ENCODE measurements at places on chromosomes 5 and 9. TPM values are rescaled to one million over a fixed set of nuclear protein-coding genes. Genes with fewer than 3 reads are reported as not detected.

Gene C9orf43
- 0.42 TPM for polyA plus RNA-seq

Gene DMRT3
- not detected for polyA plus RNA-seq

Gene MEIKIN
- polyA plus RNA-seq: not detected

Gene HAVCR2
- polyA plus RNA-seq: 1.8 TPM

Gene NR6A1
- 6.0 TPM for polyA plus RNA-seq

Gene CDKN2A
- polyA plus RNA-seq: 0.30 TPM

Gene OMD
- 0.10 TPM for polyA plus RNA-seq

Gene ORM2
- not detected for polyA plus RNA-seq

Gene MCC
- polyA plus RNA-seq: 2.5 TPM

DNA sequence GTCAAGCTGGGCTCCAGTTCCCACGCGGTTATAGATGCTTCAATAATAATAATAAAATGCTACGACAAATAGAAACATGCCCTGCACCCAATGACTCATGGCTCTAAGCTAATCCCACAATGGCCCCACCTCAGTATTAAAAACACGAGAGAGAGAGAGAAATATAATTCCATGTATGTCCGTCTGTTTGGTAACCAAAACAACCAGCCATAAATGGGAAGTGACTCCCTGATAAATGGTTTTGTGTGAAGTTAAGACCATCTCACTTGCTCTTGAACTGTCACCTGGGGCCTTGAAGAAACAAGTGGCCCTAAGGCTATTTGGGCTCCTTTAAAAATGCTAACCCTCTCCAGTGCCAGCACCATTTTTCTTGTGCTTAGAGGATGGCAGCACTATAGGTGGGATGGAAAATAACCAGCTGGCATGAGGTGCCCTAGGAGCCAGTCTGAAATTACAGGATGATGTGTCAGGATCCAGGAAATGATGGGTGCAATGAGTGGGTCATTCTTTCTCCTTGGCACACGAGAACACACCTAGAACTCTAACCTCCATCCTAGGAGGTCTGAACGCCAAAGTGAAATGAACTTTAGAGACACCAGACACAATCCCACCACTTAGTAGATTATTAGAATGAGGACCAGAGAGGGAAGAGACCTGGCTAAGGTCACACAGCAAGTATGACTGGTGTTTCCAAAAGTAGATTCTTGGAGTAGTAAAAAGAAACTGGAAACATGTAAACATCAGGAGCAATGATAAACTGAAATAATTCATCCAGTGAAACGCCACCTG lies 35.7 kb upstream of the ADRB2 start:
- no peaks in the 10 kb centered on the region for H3K36me3 ChIP-seq
- H3K27me3 ChIP-seq: no peaks in the 10 kb centered on the region
- no peak overlapping the region for H3K4me3 ChIP-seq

- peaks cover 2% of the 10 kb centered on the region for H3K36me3 ChIP-seq
- no peak overlapping the region for H3K27ac ChIP-seq
- H3K4me1 ChIP-seq: peaks cover 3% of the 10 kb centered on the region
Observed at GRCh38 chr5:75711151-75711550, 6.1 kb downstream of the POC5 start.

- no peak overlapping the region for H3K4me3 ChIP-seq
- no peak overlapping the region for H3K27ac ChIP-seq
- no peaks in the 10 kb centered on the region for H3K4me1 ChIP-seq
- H3K27me3 ChIP-seq: no peaks in the 10 kb centered on the region
- no peak for DNase-seq
Observed at GRCh38 chr9:134723037-134723436, 81.4 kb downstream of the COL5A1 start.

GRCh38 chr5:65730910-65731309 lies 8.9 kb downstream of the NLN start:
- H3K27me3 ChIP-seq: no peaks in the 10 kb centered on the region
- no peak overlapping the region for H3K27ac ChIP-seq
- no peaks in the 10 kb centered on the region for H3K36me3 ChIP-seq
- H3K4me1 ChIP-seq: no peaks in the 10 kb centered on the region

DNA sequence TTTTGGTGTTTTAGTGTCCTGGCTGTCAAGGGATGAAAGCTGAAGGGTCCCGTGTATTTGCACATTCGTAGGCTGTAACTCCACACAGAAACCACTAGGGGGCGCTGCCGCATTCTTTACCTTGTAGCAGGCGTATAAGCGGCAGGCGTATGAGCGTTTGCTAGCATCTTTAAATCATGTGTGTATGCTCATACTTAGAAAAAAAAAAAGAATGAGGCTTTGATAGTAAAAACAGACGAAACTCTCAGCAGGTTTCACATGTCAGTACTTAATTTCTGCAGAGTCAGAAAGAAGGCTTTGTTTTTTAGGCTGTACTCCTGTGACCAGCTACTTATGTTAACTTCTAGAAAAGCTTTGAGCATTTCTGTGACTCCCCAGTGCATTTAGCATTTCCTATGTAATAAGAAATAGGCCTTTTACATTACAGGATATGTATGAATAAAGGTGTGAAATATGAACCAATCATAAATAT lies 218.8 kb upstream of the ADAMTSL1 start:
- H3K27ac ChIP-seq: no peak overlapping the region
- no peaks in the 10 kb centered on the region for H3K36me3 ChIP-seq

DNA sequence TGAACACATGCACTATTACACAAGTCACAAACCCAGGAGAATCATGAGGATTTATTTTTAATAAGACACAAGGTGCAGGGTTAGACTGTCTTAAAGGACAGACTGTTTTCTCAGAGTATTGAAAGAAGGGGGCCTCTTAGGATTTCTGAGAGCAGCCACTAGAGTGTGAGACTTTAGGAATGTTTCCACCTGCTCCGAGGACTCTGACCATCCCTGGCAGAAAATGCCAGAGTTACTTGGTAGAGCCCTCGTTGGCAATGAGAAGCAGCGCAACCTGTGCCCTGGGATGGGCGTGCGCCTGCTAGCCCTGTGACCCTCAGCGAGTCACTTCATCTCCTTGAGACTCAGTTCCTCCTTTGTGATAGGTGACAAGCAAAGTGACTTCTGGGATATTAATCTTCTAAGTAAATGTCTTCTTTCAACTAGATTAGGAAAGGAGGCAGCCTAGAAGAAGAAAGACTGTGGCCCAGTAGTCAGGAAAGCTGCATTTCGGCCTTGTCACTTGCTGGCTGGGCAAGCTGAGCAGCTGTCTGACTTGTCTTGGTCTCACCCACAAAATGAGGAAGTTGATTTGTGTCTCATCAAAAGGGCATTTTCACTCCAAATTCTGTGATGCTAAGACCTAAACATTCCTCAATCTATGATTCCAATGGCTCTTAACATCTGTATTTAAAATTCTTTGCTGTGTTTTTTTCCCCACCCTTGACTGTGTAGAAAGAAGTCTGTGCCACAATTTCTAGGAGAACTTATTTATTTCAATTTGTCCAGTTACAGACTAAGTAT lies 60.5 kb downstream of the PTCD2 start:
- H3K36me3 ChIP-seq: no peaks in the 10 kb centered on the region
- H3K4me3 ChIP-seq: no peak overlapping the region
- no peaks in the 10 kb centered on the region for H3K27me3 ChIP-seq
- no peak overlapping the region for H3K27ac ChIP-seq

- no peak overlapping the region for H3K4me3 ChIP-seq
- no peaks in the 10 kb centered on the region for H3K27me3 ChIP-seq
- DNase-seq: peak; percentile 92
- H3K4me1 ChIP-seq: peaks cover 3% of the 10 kb centered on the region
Observed at GRCh38 chr5:173823721-173824567, 64.2 kb upstream of the CPEB4 start.

GRCh38 chr5:135426102-135427082 lies 20.8 kb downstream of the DCANP1 start:
- DNase-seq: peak; percentile 56
- no peaks in the 10 kb centered on the region for H3K27me3 ChIP-seq
- no peak overlapping the region for H3K27ac ChIP-seq
- no peaks in the 10 kb centered on the region for H3K36me3 ChIP-seq

- no peaks in the 10 kb centered on the region for H3K36me3 ChIP-seq
- H3K4me1 ChIP-seq: peaks cover 3% of the 10 kb centered on the region
- no peak overlapping the region for H3K27ac ChIP-seq
- H3K4me3 ChIP-seq: no peak overlapping the region
- DNase-seq: no peak
Observed at GRCh38 chr9:137705443-137705863, 86.6 kb downstream of the EHMT1 start.

GRCh38 chr9:130409246-130409645 lies 35.5 kb upstream of the ASS1 start:
- H3K27me3 ChIP-seq: no peaks in the 10 kb centered on the region
- no peak for DNase-seq
- H3K36me3 ChIP-seq: no peaks in the 10 kb centered on the region
- H3K4me3 ChIP-seq: no peak overlapping the region
- H3K4me1 ChIP-seq: peaks cover 20% of the 10 kb centered on the region

- H3K27ac ChIP-seq: no peak overlapping the region
- no peak overlapping the region for H3K4me3 ChIP-seq
- no peak for DNase-seq
Observed at GRCh38 chr9:1647776-1648175, 367.4 kb upstream of the SMARCA2 start.

DNA sequence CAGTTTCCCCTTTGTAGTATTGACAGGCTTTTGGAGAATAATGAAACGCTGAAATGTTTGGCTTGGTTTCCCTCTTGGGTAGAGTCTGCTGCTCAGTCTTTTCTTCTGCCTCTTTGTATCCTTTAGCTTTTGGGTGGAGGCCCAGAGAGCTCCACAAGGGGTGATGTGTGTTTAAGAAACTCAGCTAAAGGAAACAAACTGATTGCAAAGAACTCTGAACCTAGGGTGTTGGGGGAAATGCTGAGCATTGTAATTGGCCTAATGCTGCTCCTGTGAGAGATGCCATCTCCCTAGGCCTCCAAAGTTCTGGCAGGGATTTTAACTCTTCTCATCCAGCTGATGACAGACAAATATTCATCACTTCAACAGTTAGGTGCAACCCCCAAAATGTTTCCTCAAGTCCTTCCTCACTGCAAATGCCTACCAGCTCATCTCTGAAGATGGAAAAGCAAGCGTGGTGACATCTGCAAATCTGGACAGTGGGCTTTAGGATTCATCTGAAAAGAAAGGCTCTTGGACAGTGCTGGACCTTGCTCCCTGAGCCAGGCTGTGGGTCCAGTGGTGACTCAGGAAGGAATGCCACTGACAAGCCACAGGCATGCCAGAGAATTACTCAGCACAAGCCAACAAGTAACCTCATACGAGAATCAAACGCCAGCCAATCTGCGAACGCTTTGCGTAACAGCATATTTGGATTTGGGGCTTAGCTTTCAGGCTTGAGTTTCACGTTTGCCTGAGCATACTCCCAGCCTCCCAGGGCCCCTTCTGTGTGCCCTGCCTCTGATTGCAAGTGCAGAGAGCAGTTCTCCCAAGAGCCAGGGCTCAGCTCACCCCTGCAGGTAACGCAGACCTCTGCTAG lies 30.5 kb upstream of the ZSWIM6 start:
- no peaks in the 10 kb centered on the region for H3K4me1 ChIP-seq
- H3K36me3 ChIP-seq: no peaks in the 10 kb centered on the region
- peak; percentile 72 for DNase-seq
- no peak overlapping the region for H3K27ac ChIP-seq

DNA sequence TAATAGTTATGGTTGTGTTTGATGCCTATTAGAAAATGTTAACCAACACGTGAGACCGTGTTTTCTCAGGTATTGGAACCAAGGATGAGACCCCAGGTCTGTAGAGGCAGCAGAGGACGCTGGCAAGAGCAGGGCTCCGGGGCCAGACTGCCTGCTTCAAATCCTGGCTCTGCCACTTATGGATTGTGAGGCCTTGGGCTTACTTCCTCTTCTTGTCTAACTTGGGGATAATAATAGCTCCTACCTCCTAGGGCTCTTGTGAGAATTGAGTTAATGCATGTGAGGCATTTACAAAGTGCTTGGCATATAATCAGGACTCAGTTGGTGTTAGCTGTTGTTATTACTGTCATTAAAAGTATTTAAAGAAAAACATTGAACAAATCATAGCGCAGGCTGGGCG lies 85.5 kb upstream of the PITX1 start:
- no peaks in the 10 kb centered on the region for H3K36me3 ChIP-seq
- H3K4me1 ChIP-seq: peaks cover 2% of the 10 kb centered on the region
- no peak overlapping the region for H3K27ac ChIP-seq
- no peak for DNase-seq
- H3K4me3 ChIP-seq: no peak overlapping the region

DNA sequence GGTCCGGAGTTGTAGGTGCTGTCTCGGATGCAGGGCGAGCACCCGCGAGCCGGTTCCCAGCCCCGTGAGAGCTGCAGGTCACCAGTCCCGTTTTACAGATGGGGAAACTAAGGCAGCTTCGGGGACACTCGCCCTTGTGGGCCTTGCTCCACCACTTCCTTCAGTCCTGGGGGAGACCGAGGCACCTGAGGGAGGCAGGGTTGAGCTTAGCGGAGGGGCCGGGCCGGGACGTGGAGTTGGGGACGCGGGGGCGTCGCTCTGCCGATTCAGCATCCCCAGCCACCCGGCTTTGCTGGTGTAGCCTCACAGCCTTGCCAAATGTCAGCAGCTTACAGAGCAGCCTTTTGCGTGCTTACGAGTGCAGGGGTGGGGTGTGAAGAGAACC lies 530 bp downstream of the BBLN start:
- H3K4me1 ChIP-seq: peaks cover 11% of the 10 kb centered on the region
- DNase-seq: no peak
- peak overlapping the region; percentile 86 for H3K27ac ChIP-seq

DNA sequence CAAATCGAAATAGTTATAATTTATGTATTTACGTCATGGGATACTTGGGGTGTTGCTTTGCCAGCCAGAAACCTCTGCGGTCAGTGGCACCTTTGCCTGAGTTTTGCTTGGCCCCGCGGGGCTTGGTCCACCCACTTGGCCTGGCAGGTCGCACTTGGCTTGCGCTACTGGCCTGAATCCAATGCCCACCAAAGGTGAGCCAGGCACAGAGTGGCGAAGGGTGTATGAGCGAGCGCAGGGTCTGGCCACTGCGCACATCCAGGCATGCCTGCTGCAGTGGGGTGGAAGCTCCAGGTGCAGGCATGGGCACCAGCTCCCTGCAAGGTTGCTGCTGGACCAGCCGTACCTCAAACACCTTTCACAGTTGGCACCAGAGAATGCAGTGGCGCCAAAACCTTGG lies 714.6 kb downstream of the CDH9 start:
- no peaks in the 10 kb centered on the region for H3K4me1 ChIP-seq
- no peaks in the 10 kb centered on the region for H3K36me3 ChIP-seq
- no peaks in the 10 kb centered on the region for H3K27me3 ChIP-seq
- no peak overlapping the region for H3K27ac ChIP-seq
- no peak for DNase-seq

GRCh38 chr5:61995486-61995885 lies 310.5 kb upstream of the KIF2A start:
- H3K27me3 ChIP-seq: no peaks in the 10 kb centered on the region
- H3K4me1 ChIP-seq: no peaks in the 10 kb centered on the region
- no peaks in the 10 kb centered on the region for H3K36me3 ChIP-seq

DNA sequence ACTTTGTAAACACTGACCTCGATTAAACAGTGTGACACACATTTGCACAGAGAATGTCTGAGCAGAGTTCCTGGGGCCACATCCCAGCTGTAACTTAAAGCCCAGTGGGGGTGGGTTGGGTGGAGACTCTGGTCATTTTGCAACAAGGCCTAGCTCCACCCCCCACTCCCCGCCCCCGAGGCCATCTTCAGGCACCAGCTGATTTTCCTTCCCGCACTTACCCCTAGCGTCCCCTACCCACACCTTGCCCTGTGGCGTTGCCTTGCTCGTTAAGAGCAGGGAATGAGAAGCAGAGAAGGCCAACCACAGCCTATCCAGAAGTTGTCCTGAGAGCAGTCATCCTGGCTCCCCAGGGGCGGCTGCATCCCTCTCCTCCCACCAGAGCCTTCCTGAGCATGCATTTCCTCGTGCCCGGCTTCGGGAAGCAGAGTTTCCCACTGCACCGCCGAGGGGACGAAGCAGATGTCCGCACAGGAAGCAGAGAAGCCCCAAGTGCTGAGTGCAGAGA lies 101.7 kb upstream of the SARDH start:
- no peak overlapping the region for H3K4me3 ChIP-seq
- no peaks in the 10 kb centered on the region for H3K36me3 ChIP-seq
- H3K27ac ChIP-seq: peak overlapping the region; percentile 43
- no peaks in the 10 kb centered on the region for H3K27me3 ChIP-seq

- H3K4me3 ChIP-seq: no peak overlapping the region
- DNase-seq: no peak
Observed at GRCh38 chr5:54090495-54091120, 219.8 kb downstream of the ARL15 start.
